CD4-positive, alpha-beta T cell treated with Interleukin-21 for 1 hour (primary cell): ENCODE measurements at places on chromosomes 13 and 19.
A peak's percentile ranks its signal among the peaks of the same experiment; 100 is the strongest.

DNA sequence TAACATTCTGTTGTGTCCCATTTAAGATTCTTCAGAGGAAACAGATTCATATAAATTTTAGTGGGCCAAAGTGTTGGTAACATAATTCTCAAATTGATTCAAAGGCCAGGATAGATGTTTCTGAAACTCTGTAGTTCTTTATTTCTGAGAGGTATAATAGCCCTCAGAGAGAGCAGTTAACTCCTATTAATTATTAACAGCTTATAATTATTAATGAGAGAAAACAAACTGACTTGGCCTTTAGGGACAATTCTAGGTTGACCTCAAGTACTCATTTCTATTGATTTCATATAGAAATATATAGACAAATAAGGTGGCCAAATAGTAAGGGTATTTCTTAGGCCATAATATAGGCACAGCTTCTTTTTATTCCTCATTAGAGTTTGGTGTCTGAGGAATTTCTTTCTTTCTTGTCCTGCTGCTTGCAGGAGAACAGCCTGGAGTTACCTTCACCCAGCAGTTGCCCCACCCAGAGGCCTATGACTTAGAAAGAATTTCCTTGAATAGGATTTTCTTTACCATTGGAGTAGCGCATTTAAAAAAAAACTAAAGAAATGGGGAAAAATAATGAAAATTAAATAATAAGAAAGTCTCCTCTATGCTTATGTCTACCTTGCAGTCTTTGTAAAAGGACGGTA lies 1430.1 kb upstream of the SPRY2 start:
- no peak for DNase-seq

GRCh38 chr19:48487948-48488347 lies 18.8 kb downstream of the CYTH2 start:
- no peak for DNase-seq

DNA sequence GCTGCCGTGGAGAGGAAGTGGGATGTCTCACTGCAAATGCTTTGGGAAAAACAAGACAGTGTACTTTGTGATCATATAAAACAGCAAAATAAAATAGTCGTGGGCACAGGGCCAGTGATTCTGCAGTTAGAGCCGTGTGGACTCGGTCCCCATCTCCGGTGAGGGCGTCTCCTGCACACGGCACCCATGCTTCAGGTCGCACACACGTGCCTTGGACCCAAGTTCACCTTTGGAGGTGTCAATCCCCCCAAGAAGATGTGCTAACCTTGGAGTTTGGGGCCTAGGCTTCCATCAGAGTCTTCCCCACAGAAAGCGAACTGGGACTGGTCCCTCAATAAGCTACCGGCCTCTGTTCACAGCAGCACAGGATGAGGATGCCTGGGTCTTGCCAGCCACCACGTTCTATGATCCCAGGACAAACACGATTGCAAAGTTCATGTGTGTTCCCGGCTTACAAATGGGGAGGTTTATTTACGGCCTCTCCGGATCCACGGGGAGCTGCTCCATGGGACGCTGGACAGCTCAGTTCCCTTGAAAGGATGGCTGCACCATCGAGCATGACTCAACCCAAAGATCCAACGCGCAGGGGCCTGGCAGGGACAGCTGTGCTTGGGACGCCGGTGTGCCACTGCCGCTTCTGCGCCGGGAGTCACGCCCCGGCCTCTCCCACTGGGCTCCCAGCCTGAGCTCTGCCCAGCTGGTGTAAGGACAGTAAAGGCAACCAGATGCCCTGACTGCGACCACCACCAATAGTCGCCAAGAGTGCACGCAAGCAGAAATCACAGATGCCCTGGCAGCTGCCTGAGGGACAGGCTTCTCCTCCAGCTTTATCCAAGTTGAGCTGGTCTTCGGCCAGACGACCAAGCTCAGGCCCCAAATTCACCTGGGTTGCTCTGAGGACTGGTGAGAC lies 8.6 kb downstream of the GAS6 start:
- no peak for DNase-seq

- no peak for DNase-seq
These were observed 522.0 kb upstream of the ATXN8OS start for GRCh38 chr13:69585656-69586055.

DNA sequence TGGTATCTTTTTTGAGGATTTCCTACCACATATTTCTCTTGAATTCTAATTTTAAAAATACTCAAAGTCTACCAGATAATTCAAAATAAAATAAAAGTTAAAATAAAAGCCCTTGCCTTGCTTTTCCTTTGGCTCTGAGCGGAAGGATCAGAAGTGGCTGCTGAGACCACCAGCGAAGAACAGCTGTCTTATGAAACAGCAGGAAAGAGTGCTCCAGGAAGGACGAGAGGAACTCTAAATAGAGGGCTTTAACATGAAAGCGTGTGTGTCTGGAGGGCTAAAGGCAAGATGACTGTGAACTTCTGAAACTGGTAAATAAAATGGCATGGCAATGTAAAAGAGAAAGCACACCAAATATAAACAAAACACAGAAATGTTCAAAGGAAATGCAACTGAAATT lies 521.5 kb upstream of the SPRY2 start:
- no peak for DNase-seq

DNA sequence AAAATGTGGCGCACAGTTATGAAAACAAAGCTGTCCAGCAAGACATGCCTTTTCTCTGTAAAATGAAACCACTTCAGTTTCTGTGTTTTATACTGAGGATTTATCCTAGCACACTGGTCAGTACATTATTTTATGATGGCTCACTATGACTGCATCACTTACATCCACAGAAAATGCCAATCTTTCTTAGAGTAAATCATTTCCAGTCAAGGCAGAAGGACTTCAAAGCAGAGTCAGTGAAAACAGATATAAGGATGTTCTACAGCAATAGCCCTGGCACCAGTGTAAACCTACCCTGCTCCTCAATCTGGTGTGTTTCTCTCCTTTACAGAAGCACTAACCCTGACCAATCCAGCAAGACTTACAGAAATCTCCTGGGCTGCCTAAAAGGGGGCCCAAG lies 473.5 kb downstream of the GPC6 start:
- DNase-seq = no peak

GRCh38 chr13:106530980-106531481 lies 4.4 kb downstream of the EFNB2 start:
- DNase-seq = no peak

DNA sequence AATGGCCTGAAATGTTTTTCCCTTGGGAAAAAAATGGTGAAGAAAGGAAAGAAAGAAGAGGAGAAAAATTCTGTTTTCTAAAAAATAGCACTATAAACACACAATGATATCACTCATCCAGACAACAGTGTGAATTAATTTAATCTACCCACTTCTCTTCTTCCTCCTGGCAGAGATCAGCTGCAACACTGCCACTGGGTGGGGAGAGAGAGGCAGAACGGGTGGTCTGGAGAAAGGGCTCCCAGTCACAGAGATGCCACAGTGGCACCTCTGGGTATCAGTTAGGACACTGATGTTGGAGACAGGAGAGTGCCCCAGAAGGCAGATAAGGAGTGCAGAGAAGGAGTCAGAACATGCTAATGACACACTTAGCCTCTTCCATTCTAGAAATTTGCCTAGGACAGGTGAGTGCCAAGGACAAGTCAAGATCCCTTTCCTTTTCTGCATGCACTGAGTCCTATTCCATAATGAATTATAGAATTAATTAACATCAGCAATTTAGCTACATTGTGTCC lies 168.6 kb downstream of the SUCLA2 start:
- no peak for DNase-seq

DNA sequence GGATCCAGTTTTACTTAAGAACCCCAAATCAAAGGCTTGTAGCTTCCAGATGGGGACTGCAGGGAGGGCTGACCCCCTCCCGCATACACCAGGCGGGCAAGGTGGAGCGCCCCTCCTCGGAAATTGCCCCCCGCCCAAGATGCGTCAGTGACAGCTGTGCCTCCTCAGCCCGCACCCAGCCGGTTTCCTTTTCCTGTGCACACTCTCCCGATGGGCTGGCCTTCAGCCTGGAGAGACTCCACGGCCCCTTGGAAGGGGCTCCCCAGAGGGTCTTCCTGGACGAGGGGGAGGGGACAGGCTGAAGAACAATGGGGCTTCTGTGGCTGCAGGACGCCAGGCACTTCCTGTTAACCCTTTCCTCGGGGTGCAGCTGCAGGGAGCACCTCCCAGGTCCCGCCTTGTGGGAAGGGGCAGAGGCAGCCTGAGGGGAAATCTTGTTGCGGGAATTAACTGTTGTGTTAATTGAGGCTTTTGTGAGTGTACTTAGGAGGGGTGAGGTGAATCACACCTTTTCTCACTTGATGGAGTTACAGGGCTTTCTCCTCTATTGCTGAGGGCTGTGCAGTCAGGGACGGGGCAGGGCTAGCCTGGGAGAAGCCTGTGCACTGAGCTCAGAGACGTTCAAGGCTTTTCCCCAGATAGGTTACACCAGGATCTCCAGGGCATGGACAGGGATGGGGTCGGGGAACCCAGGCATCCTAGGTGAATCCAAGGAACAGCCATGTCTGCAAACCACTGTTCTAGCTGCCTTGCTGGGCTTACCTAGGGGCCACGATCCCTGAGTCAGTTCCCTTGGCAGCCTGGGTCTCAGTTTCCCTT lies 14.3 kb downstream of the IER2 start:
- DNase-seq = peak; percentile 60

DNA sequence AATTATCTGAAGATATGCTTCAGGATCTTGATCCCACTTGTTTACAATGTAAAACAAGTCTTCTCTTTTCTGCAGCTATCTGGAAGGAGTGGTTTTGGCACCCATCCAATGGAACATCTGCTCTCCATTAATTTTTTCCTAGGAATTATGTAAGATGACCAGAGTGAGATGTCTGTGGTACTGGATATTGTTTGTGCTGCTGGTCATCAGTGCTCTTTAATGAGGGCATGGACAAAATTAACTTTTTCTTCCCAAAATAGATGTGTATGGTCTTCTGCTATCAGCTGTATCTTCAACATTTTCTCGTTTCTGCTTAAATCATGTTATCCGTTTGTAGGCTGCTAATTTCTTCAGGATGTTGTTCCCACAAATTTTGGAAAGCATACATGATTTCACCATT lies 415.4 kb upstream of the KLHL1 start:
- DNase-seq = no peak

DNA sequence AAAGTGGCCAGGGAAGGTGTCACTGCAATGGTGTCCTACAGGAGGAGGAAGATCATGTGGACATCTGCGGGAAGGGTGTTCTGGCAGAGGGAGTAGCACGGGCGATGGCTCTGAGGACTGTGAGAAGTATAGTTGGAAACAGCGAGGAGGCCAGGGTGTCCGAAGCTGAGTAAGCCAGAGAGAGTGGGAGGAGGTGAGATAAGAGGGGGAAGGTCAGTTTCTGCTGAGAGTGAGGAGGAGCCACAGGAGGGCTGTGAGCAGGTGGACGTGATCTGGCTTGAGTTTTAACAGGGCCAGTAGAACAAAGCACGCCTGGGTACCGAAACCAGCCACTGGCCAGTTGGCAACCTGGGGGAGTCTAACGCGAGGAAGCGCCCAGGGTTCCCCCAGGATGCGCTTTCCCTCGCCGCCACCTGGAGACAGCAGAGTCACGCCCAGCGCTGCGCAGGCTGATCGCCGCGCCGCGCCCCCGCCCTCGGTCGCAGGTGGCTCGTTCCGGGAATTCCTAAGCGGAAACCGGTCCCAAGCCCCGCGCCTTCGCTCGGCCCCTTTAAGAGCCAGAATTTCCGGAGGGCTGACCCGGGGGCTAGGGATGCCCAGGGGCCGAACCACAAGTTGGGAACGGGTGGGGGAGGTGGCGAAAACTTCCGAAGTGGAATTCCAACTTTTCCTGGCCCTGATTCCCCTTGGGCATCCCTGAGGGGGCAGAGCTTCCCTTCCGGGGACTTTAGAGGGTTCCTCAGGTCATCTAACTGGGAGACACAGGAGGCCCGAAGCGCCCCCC lies 1.1 kb upstream of the LSR start:
- DNase-seq = peak; percentile 73

DNA sequence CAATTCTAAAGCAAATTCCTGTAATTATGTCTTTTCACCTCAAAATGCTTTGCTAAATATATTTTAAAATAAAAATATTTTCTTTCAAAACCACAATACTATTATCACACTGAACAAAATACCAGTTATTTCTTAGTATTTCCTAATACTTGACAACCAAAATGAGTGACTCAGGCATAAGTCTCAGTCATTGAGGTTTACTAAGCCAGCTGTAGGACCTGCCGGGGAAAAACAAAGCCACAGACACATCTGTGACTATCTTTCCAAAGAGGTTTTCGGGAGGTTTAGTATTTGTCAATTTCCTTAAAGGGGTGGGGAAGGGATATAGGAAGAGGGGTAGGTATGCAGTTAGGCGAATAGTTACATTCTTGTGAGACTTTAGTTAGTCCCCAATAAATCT lies 3.2 kb upstream of the ZNF235 start:
- DNase-seq = no peak

DNA sequence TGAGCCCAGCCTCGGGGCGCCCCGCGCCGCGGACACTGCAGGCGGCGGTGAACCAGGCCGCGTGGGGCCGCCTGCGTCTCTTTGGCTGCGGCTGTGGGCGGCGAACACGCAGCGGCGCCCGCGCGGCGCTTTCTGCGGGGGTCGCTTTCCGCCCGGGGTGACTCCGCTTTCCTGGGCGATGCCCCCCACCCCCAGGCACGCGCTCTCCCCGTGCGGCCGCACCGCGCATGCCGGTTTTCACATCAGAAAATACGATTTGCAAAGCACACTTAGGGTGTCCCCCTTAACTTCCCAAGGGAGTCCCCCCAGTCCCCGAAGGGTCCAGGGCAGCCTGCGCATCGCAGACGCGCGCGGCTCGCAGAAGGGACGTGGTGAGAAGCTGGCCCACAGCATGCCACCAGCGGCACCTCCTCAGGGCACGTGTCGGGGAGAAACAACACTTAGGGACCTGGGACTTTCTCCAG lies 5.3 kb downstream of the F7 start:
- DNase-seq = no peak

GRCh38 chr19:42076380-42076944 lies 496 bp downstream of the ZNF574 start:
- no peak for DNase-seq

DNA sequence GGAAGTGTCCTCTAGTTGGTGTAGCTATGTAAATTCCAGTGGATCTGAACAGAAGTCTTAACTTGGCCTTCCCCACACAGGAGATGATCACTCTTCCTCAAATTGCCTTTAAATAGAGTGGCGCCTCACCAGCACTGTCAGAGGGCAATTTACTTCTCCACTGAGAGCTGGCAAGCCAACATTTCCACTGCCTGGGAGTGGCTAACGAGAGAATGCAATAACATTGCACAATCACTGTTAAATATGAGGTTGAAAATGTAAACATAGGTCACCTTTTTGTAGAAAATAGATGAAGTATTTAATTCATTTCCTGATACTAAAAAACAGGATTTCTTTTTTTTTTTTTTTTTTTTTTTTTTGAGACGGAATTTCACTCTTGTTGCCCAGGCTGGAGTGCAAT lies 55.4 kb upstream of the UBL3 start:
- no peak for DNase-seq
